ENCODE measurements at places on chromosomes 6 and 20.

DNA sequence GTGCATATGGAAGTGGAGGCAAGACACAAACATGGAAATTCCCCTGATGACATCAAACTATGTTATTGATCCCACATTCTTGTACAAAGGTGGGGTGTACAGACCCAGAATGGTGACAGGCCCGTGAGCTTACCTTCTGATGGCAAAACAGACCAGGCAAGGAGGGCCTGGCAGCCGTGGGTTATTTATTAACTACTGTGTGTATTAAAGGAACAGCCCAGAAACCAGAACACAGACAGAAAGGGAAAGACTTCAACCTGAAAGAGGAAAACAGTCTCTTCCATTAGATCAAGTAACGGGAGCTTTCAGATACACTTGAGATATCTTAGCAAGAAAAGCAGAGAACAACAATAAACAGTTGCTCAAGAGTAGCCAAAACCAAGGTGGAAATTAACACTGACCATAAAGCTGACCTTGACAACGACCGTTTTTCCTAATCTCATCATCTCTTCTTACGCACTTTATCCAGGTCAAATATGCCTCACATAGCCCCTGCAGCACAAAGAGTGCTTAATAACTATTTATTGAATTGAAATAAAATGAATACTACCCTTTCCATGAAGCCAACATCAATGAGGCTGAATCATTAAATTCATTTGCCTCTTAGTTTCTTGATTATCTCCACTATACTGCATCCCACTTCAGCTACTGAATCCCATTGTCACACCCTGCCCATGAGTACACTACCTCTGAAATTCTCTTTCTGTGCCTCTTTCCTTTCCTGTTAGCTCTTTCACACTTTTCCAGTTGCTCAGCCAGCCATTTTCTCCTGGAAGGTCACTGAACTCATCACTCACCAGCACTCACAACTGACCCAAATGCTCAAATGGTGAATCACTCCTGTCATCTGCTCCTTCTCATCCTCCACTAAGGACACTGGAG lies 67.4 kb downstream of the MOXD1 start:
- DNase-seq: no peak

DNA sequence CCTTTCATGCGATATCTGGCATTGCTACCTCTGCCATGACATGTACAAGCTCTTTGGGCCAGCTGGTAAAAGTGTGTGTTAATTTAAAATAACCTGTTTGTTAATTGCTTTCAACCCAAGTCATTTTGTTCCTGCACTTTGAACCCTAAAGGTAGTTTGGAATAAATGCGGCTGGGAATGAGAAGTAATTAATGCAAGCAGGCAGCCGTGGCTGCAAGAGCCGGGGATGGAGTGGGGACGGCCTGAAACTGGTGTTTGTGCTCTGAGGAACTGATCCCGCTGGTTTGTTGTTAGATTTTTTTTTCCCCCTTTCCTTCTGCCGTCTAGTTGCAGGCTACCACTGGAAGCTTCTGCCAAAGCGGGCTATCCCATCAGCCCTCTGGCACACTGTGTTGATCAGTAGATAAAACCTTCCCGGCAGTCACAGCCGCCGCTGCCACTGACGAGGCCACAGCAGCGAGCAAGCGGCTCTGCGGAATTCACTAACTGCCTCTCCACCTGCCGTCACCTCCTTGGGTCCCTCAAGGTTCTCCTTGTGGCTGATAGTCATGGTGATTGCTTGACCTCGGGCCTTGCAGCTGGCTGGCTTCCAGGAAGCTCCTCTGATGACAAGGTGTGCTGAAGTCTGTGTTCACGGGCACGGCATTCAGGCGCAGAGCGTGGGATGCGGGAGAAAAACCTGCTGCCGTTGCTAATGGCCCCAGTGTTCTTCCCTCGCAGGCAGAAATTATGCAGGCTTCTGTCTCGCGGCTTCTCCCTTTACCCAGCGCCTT lies 315.9 kb downstream of the TFAP2A start:
- DNase-seq: no peak

- DNase-seq: no peak
Observed at GRCh38 chr6:44739181-44739580, 351.7 kb downstream of the CDC5L start.

- DNase-seq: no peak
Observed at GRCh38 chr20:5834436-5835005, 84.3 kb downstream of the SHLD1 start.

- no peak for DNase-seq
Observed at GRCh38 chr6:128456510-128457230, 63.7 kb downstream of the PTPRK start.

GRCh38 chr6:10347561-10348327 lies 67.1 kb downstream of the TFAP2A start:
- no peak for DNase-seq

DNA sequence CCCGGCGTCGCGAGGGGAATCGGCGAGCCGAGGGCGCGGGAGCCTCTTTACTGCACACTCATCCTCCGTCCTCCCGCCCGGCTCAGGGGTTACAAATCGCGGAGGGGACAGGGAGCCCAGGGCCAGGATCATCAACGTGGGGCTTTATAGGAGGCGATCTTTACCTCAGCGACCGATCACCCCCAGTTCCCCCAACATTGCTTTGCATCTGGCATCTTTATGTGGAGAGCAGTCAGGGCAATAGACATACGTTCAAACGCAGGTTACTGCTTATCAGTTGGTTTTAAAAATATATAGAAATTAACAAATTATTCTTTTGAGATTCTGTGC lies 634 bp downstream of the HSF2 start:
- no peak for DNase-seq

DNA sequence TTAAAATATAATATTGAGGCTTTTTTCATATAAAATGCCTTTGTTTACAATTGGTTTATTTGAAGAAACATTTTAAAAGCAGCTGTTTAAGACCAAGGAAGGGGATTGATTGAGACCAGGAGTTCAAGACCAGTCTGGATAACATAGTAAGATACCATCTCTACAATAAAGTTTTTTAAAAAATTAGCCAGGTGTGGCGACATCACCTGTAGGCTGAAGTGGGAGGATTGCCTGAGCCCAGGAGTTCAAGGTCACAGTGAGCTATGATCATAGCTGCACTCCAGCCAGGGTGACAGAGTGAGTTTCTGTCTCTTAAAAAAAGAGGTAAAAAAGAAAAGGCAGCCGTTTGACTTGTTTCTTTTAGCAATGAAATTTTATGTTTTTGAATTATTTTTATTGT lies 117.0 kb downstream of the STXBP5 start:
- no peak for DNase-seq

DNA sequence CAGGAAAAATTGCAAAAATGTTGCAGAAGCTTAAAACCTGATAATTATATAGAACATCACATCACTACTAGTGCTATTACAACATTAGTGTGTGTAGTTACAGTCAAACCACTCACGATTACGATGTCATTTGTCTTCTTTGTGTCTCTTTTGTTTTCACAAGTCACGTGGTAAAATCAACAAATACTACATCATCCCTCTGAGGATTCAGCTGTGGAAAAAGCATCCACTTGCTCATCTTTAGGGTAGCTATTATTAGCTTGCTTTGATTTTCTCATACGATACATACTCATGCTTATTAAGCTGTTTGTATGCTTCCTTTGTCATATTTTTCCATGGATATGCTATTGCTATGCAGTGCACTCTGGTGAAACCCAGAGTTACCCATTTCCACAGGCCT lies 22.2 kb upstream of the ATXN1 start:
- peak; percentile 37 for DNase-seq

- no peak for DNase-seq
Observed at GRCh38 chr6:37269105-37269504, 11.2 kb upstream of the TMEM217 start.

- no peak for DNase-seq
Observed at GRCh38 chr6:33983109-33983716, 162.7 kb downstream of the GRM4 start.

DNA sequence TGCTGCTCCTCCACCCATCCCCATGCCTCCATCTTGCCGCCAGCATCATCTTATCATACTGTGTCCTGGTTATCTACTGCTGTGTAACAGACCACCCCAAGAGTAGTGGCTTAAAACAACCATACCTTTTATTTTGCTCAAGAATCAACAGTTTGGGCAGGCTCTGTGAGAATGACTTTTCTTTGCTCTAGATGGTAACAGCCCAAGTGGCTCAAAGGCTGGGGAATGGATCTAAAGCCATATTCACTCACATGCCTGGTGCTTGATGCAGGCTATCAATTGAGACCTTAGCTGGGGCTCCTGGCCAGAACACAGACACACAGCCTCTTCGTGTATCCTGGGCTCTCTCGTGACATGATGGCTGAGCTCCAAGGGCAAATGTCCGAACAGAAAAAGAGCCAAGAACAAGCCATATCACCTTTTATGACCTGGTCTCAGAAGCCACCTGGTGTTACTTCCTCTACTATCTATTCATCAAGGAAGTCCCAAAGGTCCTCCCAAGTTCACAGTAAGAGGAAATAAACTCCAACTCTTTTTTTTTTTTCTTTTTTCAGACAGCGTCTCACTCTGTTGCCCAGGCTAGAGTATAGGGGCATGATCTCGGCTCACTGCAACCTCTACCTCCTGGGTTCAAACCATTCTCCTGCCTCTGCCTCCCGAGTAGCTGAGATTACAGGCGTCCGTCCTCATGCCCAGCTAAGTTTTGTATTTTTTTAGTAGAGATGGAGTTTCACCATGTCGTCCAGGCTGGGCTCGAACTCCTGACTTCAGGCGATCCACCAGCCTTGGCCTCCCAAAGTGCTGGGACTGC lies 159.3 kb upstream of the JARID2 start:
- DNase-seq: no peak

DNA sequence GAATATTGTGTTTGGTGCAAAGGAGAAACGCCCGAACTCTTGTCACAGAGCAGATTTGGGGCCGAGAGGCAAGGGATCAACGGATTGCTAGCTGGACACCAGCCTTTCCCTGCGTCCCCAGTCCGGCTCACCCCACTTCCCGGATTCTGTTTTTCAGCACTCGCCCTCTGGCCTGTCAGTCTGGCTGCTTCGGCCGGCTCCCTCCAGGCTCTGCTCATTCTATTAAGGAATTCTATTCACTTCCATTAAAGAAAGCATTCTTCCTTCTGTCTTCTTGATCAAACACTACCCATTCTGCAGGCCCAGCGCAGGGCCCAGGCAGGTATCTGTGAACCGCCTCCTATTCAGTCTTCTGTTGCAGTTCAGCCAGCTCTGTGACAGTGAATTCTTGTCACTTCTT lies 91.7 kb downstream of the RNF182 start:
- DNase-seq: no peak

- no peak for DNase-seq
Observed at GRCh38 chr6:126661646-126662045, 321.7 kb downstream of the CENPW start.

- no peak for DNase-seq
Observed at GRCh38 chr6:151370509-151371078, 20.8 kb downstream of the ZBTB2 start.

- DNase-seq: no peak
Observed at GRCh38 chr20:47274401-47275108, 81.9 kb downstream of the ZMYND8 start.

DNA sequence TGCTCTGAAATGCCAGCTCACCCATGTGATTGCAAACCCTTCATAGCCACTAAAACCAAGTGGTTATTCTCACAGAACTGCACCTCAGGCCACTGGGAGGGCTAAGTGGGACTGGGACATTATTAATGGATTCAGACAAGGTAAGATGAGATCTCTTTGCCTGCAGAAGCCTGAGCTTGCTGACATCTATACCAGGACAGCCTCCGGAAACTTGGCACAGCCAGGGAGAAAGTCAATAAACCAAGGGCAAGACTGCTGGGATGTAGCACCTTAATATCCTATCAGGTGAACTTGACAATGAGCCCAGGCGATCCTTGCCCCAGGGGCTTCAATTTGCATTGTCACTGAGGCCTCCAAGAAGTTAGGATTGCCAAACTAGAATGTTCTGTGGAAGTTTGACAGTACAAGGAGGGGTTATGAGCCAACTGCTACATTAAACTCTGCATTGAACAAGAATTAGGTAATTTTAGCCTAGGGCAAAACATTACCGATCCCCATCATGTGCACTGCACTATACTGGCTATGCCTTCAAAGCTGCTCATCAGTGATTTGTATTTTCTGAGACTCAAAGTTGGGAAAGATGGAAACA lies 60.1 kb upstream of the RALGAPA2 start:
- no peak for DNase-seq

GRCh38 chr6:16591396-16592222 lies 169.7 kb downstream of the ATXN1 start:
- no peak for DNase-seq

DNA sequence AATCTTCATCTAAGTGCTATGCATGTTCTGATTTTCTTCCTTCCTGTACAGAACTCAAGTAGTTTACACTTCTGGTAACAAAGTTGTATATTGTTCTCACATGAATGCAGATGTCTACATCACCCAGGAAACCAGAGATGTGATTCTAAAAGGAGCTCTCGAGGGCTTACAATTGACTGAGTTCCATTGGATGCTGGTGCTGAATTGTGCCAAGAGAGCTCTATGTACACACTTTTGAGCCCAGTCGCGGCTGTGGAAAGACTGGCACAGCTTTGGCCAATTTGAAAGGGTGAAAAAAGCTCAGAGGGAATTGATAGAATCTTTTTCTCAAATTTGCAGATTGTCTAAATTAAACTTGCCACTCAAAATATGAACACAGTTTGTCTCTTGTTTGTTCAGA lies 340.7 kb downstream of the LMBRD1 start:
- no peak for DNase-seq

- no peak for DNase-seq
Observed at GRCh38 chr6:143727035-143727434, 49.3 kb downstream of the PHACTR2 start.

DNA sequence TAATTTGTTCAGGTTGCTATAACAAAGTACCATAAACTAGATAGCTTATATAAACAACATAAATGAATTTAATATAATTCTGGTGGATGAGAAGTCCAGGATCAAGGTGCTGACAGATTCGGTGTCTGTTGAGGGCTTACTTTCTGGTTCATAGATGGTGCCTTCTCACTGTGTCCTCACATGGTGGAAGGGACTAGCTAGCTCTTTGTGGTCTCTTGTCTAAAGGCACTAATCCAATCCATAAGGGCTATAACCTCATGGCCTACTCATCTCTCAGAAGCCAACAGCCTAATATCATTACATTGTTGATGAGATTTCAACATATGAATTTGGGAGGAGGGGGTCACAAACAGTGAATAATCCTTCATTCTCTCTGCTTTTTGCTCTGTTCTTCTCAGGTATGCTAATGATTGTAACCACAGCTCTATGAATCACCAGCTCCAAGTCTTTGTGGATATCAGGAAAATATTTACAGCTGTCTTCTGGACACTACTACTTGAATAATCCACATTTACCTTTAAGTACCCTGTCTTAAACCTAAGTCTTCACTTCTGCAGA lies 122.3 kb downstream of the NKAIN2 start:
- no peak for DNase-seq

All from NCI-H1436 treated with DMSO at 0.1 percent for 48 hours (cell line).